Stimulated activated CD8-positive, alpha-beta memory T cell treated with anti-CD3 and anti-CD28 coated beads, Interleukin-4, amount 100 ng/mL, for 24 hours (primary cell): ENCODE measurements at places on chromosomes 13 and 19.

- DNase-seq = no peak
These were observed 104.2 kb downstream of the SLITRK6 start for GRCh38 chr13:85694992-85695391.

- no peak for DNase-seq
These were observed 36.8 kb downstream of the NLRP12 start for GRCh38 chr19:53787266-53787665.

- DNase-seq = no peak
These were observed 2.0 kb upstream of the INAFM1 start for GRCh38 chr19:47272448-47273312.

- no peak for DNase-seq
These were observed 5.0 kb downstream of the FUZ start for GRCh38 chr19:49807904-49808675.

DNA sequence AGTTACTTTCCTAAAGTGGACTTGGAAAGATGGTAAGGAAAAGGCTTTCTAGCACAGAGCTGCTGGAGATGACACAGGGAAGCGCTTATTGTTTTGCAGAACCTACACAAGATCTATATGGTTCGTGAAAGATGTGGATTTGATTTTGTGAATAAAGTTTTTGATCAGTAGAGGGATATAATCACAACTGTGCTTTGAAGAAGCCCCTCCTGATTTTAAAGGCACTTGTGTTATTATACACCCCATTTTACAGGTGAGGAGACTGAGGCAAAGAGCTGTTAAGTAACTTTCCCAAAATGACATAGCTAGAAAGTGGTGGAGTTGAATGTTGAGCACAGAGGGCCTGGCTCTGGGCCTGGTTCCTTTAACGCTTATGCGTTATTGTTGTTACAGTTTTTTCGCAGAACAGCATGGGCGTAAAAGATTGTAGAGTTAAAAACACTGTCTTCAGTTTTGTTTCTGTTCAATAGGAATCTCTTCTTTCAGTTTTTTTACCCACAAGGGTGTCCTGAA, 1.4 kb downstream of the TDRD3 start:
- DNase-seq = no peak

- DNase-seq = peak; percentile 25
These were observed 989 bp upstream of the SSC5D start for GRCh38 chr19:55486971-55487923.

DNA sequence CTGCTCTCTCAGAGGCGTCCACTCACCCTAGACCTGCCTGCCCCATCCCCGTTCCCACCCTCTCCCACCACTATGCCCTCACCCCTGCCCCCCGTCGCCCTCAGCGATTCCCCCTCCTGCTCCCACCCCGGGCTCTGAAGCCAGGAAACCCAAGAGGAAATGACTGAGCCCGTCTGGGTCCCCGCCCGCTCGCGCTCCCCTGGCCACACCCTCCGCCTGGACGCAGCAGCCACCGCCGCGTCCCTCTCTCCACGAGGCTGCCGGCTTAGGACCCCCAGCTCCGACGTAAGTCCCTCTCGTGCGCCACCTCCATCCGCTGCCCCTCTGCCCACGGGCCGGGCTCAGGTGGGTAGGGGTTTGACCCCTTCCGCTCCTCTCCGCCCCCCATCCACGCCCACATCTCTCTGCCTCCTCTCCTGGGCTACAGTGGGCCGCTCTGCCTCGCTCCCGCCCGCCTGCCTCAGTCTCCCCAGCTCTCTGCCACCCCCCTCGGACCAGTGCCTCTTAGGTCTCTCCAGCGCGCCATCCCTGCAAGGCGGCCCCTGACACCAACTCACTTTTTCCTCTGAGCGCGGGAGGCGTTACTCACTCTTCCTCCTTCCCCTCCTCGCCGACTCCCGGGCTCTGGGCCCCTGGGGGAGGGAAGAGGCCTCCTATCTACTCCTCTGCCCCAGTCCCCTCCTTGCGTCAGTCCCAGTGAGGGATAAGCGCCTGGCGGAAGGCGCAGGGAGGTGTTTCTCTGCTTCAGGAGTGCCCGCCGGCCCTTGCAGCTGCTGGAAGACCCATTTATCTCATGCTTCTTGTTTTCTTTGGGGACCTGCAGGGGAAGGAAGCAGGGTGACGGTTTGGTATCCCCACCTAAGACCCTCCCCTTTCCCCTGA, at the start of gene FXYD5:
FXYD5 (plus strand) TSS at position 211 of the 882 bp plus-strand sequence. CDS start 816 bp downstream, outside the sequence.
- peak; percentile 78 for DNase-seq
